ENCODE measurements at places on chromosomes 2 and 18.

DNA sequence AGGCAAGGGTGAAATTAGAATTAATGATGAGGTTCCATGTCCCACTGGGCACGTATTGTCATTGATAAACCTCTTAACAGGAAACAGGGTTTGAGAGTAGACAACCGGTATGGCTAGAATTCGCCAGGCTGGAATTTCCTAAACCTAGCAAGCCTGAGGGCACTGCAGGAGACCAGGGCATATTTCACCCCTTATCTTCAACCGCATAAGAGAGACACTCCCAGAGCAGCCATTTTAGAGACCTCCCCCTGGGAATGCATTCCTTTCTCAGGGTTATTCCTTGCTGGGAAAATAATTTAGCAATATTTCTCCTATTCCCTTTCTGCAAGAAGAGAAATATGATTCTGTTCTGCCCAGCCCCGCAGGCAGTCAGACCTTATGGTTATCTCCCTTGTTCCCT, 334.6 kb upstream of the LYPD1 start:
- DNase-seq = no peak

DNA sequence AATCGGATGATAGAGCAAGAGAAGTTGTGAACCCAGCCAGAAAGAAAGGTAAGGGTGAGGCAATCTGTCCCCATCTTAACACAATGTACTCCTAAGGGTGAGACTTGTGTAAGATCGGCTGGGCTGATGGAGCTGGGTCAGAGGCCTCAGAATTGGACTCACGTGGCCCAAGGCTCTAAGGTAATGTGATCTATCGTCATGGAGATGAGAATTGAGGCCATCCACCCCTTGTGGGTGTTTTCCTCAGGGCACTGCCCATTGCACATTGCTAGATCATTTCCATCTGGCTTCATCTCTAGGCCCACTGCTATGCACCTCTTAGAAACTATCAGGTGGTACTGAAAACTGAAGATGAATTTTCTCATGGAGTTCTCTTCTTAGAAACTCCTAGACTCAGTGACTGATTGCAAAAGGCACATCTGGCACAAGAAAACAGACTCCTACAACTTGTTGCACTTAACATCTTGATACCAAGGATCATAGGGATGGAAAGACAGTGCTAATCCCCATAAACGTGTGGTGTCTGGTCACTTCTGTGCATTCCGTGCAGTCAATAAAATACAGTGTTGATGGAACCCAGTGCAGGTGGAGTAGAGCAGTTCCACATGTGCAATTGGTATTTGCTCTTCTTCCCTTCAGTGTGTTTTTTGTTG, 228.9 kb upstream of the FOSL2 start:
- DNase-seq = no peak

DNA sequence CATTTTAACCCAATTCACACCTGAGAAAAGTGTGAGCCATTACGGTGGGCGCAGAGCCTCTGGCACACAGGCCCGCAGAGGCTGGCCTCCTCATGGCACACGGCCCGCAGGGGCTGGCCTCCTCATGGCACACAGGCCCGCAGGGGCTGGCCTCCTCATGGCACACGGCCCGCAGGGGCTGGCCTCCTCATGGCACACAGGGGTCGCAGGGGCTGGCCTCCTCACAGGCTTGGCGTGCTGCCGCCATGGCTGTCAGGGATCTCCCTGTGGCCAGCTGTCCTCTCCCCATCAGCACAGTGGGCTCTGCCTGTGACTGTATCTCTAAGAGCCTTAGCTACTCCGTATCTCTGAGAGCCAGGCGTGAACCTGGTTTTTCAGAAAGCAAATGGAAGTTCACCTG, 24.6 kb downstream of the ANO7 start:
- no peak for DNase-seq

- DNase-seq = no peak
These were observed 111.7 kb downstream of the BABAM2 start for GRCh38 chr2:28002181-28002580.

DNA sequence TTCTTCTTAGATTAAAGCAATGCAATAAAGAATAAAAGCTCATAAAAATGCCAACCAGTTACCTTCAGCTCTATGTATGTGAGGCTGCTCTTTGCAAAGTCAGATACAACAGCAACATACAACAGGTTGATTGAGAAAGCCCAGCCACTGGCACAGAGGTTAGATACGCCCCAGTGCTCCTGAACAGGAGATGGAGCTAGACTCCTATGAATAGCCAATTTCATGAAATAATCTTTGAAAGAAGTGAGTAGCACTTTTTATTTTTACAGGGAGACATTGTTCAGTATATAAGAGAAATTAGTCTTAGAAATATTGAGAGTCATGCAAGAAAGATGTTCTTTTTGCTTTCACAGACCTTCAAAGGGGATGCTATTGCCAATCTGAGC, 362.4 kb upstream of the MEX3C start:
- DNase-seq = no peak

- DNase-seq = no peak
These were observed 86.9 kb downstream of the KCTD1 start for GRCh38 chr18:26461405-26461804.

DNA sequence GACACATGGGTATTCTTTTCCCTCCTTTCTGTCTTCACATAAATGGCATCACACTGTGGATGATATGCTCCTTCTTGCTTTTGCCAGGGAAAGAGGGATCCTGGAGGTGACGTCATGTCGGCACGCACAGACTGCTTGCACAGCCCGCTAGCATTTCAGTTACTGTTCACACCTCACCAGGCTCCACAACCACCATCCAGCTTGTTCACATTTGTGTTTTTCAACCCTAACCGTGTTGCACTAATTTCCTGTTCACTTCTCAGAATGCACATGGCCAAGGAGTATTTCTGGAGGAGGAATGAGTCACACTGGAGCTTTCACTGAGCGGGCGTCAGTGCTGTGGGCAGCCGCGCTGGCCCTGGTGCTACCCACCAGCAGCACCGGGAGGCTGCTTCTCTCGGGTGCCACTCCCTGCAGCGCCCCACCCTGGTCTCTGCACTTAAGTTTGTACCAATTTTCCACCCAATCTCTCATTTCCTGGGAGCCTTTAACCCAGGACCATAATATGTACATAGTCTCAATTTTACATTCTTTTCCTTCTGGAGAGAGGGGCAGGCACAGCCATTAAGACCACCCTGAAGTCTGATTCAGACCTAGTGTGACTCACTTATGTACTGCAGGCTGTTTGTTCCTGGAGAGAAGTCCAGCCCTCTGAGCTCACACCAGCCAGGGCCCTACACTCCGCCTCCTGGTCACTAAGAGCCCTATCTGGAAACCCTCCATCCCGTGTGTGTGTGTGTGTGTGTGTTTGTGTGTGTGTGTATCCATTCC, 65.1 kb downstream of the MBP start:
- peak; percentile 82 for DNase-seq

- DNase-seq = no peak
These were observed 110.8 kb downstream of the GBX2 start for GRCh38 chr2:236057375-236057774.

- no peak for DNase-seq
These were observed 15.4 kb upstream of the RAB27B start for GRCh38 chr18:54812885-54813284.

- no peak for DNase-seq
These were observed 45.6 kb downstream of the PAIP2B start for GRCh38 chr2:71181316-71181715.

All from activated CD8-positive, alpha-beta memory T cell treated with anti-CD3 and anti-CD28 coated beads, Interleukin-2, amount 50 U/mL, for 48 hours (primary cell).